ENCODE measurements at places on chromosomes 3 and 15. TPM values are rescaled to one million over a fixed set of nuclear protein-coding genes. Genes with fewer than 3 reads are reported as not detected.

GRCh38 chr3:101478980-101479379 is 34.0 kb downstream of the SENP7 start:
- DNase-seq = peak; percentile 54

- DNase-seq = peak; percentile 77
Observed at GRCh38 chr15:80695099-80695910, at the start of gene ABHD17C. ABHD17C (plus strand) TSS chr15:80695310; CDS start chr15:80695430, 120 bp downstream.

DNA sequence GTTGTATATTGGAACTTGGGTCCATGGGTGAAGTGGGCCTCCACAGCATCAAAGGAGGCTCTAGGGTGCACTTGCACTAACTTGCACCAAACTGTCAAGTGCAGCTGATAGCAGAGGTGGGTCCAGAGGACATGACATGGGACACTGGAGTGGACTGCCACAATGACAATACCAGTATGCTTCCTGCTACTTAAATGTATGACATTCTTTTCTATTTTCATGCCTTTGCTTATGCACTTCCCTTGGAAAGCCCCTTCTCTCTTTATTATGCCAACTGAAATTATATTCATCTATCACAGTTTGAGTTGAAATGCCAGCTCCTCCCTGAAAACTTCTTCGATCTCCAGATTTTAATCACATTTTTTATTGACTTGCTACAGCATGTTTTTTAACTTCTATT is 101.8 kb downstream of the CFAP20DC start:
- no peak for DNase-seq

- DNase-seq = no peak
Observed at GRCh38 chr3:195076981-195077610, 193.9 kb downstream of the XXYLT1 start.

GRCh38 chr3:196932600-196932999 is 9.7 kb downstream of the NCBP2 start:
- peak; percentile 75 for DNase-seq

- no peak for DNase-seq
Observed at GRCh38 chr3:15982667-15983196, 185.0 kb upstream of the ANKRD28 start.

CPN2 gene
- not detected for total RNA-seq

DNA sequence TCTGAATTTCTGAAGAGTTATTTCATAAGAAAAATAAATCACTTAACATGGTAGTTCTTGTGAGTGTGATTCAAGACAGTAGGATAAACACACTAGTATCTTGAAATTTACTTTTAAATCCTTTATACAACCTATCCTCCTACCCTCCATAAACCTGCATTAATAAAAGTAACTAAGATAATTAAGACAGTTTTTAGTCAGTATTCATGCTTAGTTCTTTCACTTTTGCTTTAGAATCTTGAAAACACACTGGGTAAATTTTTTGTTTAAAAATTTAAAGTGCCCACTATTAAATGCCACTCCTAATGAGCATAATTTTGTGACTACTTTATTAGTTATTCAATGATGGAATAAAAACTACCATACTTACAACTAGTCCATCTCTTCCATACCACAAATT is 28.8 kb downstream of the GOLIM4 start:
- no peak for DNase-seq

Data from Karpas-422 (cell line).